Erythroblast (primary cell): ENCODE measurements at places on chromosomes 3 and 15.
A peak's percentile ranks its signal among the peaks of the same experiment; 100 is the strongest.

DNA sequence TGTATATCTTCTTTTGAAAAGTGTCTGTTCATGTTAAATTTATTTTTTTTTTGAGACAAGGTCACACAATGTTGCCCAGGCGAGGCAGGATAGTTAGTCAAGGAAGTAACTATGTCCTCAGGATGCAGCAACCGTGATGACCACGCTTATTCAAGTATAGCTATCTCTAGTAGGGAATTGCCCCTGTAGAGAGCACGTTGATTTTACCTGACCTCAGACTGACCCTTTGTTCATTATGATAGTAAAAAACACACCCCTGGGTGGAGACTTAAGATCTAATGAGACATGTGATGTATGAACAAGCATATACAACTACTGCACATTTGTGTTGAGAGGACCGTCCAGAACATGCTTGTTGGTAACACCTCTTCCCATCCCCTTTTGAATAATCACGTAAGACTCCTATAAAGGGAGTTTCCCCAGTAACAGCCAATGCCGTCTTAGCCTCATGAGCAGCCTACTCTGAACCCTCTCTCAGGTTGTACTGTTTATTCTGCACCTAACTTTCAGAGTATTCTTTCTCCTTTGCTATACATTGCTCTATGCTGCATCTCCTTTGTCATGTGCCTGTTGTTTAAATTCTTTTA lies 32.9 kb downstream of the ZNF621 start:
- no peak for DNase-seq

GRCh38 chr3:102057781-102058421 lies 208.6 kb downstream of the NFKBIZ start:
- no peak for DNase-seq

DNA sequence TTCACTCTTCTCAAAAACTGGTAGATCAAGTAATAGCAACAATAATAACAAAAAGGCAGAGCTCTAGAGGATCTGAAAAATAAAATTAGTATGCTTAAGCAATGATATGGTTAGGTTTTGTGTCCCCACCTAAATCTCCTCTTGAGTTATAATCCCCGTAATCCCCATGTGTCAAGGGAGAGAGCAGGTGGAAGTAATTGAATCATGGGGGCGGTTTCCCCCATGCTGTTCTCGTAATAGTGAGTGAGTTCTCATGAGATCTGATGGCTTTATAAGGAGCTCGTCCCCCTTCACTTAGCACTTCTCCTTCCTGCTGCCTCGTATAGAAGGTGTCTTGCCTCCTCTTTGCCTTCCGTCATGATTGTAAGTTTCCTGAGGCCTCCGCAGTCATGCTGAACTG lies 60.2 kb upstream of the ABHD2 start:
- DNase-seq: no peak

- no peak for DNase-seq
These were observed 263.8 kb downstream of the ZBBX start for GRCh38 chr3:167116120-167116922.

DNA sequence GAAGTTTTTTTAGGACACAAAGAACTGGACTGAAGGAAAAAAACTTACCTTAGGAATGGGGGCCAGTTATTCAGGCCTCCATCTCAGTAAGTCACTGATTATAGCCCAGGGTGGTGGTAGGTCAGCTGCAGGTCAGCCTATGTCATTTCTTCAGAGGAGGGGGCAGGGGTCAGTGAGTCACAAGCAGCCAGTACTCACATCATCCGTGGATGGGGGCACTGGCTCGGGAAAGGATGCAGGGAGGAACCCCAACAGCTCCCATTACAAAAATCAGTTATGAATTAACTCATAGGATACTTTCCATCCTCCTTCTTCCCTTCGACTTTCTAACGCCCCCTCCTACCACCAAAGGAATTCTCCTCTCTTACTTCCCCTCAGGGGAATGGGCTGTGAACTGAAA lies 578.3 kb downstream of the PDCD6IP start:
- DNase-seq: no peak

DNA sequence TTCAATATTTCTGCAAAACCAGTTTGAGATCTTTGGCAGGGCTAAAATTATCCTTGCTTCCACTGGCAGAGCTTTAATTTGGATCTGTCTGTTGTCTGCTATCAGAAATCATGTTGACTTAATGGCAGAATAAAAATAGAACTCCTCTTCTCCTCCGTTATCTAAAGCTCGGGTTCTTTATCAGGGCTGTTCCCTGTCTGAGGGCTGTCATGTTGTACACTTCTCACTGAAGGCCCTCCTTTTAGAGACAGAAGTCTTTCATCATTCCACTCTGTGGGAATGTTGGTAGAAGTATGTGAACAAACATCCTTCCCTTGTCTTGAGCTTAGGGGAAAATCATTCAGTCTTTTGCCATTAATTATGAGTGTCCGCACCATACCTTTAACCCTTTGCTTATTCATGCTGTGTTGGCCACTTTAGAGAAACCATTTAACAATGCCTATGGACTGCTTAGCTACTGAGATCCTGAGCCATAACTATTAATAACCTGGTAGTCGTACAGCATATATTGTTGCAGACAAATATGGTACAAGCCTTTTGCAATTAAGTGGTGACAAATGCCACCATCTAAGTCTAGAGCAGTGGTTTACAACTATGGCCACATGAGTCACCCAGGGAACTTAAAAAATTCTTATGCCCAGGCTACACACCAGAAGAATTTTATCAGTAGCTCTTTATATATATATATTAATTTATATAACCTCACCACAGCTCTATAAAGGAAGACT lies 226.0 kb upstream of the TPM1 start:
- no peak for DNase-seq

DNA sequence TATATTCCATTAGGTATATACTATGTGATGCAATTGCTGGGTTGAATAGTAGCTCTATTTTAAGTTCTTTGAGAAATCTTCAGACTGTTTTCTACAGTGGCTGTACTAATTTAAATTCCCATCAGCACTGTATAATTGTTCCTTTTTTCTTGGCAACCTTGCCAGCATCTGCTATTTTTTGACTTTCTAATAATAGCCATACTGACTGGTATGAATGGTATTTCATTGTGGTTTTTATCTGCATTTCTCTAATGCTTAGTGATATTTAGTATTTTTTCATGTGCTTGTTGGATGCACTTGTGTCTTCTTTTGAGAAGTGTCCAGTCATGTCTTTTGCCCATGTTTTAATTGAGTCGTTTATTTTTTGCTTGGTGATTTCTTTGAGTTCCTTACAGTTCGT lies 145.1 kb upstream of the PLSCR5 start:
- DNase-seq: no peak

DNA sequence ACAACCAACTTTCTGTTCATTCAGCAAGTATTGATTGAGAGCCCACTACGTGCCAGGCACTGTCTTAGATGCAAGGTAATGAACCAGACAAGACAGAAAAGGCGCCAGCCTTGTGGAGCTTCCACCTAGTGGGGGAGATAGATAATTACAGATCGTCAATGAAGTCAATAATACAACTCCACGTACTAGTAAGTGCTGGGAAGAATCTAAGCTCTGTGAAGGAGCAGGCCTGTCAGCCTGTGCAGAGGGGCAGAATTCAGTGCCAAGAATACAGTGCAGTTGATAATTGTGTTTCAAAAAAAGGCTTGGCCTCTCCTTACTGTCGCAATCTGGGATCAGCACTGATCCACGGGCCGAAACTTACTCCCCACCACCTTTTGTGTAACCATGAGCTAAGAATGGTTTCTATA lies 186.3 kb downstream of the FEZF2 start:
- DNase-seq: no peak

- DNase-seq: peak; percentile 36
These were observed 3.3 kb downstream of the VPS8 start for GRCh38 chr3:184815046-184815930.

- no peak for DNase-seq
These were observed 123.6 kb downstream of the CACNA1D start for GRCh38 chr3:53617893-53618523.

GRCh38 chr3:98095882-98096281 lies 8.9 kb downstream of the OR5AC2 start:
- DNase-seq: no peak

DNA sequence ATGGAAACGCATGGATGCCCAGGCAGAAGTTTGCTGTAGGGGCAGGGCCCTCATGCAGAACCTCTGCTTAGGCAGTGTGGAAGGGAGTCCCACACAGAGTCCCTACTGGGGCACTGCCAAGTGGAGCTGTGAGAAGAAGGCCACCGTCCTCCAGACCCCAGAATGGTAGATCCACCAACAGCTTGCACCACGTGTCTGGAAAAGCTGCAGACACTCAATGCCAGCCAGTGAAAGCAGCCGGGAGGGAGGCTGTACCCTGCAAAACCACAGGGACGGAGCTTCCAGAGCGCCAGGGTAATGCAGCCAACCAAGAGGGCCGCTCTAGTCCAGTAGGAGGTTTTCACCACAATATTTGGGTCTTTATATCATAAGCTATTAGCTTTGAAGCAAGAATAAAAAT lies 97.1 kb upstream of the IQSEC1 start:
- no peak for DNase-seq

DNA sequence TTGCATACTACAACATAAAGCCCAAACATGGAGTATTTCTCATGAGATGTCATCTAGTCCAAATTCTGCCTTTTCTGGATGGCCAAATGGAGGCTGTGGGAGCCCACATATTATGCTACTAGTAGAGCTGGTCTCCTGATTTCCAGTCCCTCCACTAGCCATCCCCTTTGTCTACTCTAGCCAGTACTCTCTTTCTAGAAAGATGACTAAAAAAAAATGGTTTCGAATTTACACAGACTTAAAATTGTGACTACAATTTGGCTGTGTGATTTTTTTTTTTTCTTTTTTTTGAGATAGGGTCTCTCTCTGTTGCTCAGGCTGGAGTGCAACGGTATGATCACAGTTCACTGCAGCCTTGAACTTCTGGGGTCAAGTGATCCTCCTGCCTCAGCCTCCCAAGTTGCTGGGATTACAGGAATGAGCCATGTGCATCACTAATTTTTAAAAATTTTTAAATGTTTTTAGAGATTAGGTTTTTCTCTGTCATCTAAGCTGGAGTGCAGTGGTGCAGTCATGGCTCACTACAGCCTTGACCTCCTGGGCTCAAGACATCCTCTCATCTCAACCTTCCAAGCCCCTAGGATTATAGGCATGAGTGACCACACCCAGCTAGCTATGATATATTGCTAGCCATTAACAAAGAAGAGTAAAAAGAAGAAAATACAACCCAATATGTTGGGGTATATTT lies 273.9 kb downstream of the ADAMTSL3 start:
- DNase-seq: no peak

GRCh38 chr3:151761581-151761980 lies 27.9 kb downstream of the AADACL2 start:
- no peak for DNase-seq

- no peak for DNase-seq
These were observed 3.7 kb downstream of the IFT80 start for GRCh38 chr3:160395297-160395696.

DNA sequence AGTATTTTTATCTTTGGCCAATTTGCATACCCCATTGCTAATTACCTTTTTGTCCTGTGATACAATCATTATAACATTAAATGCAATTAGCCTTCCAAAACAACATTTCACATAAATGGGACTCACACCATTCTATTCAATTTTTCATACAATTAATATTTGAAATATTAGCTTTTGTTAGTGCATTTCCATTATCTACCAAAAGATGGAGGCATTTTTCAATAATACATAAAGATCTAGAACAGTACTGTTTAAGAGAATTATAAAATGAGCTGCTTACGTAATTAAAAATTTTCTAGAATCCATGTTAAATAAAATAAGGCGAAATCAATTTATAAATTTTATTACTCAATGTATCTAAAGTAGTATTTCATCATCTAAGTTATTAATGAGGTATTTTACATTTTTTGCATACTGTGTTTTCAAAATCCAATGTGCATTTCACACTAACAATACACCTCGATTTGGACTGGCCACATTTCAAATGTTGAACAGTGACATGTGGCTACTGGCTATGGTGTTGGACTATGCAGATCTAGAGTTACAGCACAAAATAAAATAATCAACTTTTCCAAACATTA lies 74.3 kb downstream of the TJP1 start:
- DNase-seq: no peak

DNA sequence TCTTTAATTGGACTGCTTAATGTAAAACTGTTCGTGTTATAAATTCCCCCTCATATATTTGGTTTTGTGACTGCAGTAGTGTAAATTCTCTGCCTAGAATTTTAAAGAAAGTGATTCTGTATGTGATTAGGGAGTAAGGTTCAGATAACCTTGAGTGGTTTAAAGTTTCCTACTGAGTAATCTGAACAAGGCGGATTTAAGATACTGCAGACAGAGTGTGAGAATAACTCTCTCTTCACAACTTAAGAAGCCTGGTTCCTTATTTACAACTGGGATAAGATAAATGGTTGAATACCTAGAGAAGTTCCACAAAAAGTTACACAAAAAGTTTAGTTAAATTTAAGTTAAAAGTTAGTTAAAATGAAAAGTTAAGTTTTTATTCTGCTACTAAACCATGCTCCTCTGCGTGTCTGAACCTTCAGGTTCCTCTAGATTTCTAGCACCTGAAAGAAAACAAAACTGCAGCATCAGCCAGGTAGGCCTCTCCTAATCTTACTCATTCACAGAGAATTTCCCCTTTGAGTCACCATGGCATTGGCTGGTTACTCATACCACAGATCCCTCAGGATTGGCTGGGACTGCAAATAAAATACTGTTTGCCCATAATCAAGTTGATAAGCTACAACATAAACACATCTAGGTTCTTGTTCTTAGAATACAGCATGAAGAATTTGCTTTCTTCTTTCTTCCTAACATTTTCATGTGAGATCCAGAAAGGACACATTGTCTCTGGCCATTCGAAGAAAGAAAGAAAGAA lies at the start of gene ARL14:
Gene ARL14, plus strand, starts transcription at position 614 of the 757 bp plus-strand sequence. CDS start 187 bp downstream, outside the sequence.
- DNase-seq: no peak

DNA sequence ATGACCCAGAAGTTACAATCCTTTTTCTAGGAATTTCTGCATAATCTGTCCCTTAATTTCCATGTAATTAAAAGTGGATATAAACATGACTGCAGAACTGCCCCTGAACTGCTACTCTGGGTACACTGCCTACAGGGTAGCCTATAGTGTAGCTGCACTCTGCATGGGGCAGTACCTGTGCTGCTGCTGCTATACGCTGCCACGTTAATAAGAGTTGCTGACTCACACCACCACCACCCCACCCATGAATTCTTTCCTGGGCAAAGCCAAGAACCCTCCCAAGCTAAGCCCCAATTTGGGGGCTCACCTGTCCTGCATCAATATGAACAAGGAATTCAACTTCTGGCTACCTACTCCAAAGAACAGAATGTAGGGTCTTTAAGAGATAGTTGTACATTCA lies 13.9 kb downstream of the HDGFL3 start:
- DNase-seq: peak; percentile 31

DNA sequence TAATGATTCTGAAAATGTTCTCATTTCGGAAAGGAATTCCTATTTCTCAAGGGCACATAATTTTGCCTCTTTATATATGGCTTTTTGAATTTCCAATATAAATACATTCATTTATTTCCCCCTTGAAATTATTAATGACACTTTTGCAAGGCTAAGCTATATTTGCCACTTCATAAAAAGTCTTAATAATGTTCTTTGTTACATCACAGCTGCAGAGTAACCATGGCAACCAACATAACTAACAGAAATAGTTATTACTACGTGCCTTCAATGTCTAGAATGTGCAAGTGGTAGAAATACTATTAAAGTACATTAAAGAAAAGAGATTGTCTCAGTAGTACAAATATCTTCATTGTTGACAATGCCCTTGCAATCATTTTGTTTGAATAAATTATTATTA lies 471.8 kb downstream of the C3orf38 start:
- no peak for DNase-seq

GRCh38 chr3:71360764-71361163 lies 222.8 kb downstream of the FOXP1 start:
- DNase-seq: no peak

- no peak for DNase-seq
These were observed 84.5 kb upstream of the FNDC3B start for GRCh38 chr3:171954690-171955383.

GRCh38 chr3:185402561-185402960 lies 39.6 kb downstream of the MAP3K13 start:
- DNase-seq: no peak
